SJCRH30 (cell line): ENCODE measurements at places on chromosomes 12 and 14. TPM values are rescaled to one million over a fixed set of nuclear protein-coding genes. Genes with fewer than 3 reads are reported as not detected.

DNA sequence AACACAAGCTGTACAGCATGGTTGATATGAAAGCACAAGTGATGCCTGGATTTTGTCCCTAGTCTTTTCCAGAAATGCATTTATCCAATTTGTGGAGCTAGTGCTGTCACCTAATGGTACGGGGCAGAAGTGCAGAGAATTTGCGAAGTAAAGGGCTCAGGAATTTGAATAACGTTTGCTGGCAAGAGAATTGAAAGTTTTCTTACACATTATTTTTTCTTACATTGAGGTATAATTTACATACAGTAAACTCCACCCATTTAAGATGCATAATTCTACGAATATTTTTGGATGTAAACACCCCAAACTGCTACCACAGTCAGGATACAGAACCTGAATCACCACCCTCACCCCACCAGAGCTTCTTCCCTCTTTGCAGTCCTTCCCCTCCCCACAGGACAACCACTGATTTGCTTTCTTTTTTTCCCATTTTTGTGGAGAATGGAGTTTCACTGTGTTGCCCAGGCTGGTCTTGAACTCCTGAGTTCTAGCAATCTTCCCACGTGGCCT lies 3.5 kb downstream of the AICDA start:
- H3K36me3 ChIP-seq, result no peaks in the 10 kb centered on the region
- no peak overlapping the region for H3K4me3 ChIP-seq
- H3K27me3 ChIP-seq, result no peaks in the 10 kb centered on the region
- peaks cover 16% of the 10 kb centered on the region for H3K4me1 ChIP-seq

CCDC38 gene
- total RNA-seq, result 0.04 and 0.10 TPM in 2 replicates

DNA sequence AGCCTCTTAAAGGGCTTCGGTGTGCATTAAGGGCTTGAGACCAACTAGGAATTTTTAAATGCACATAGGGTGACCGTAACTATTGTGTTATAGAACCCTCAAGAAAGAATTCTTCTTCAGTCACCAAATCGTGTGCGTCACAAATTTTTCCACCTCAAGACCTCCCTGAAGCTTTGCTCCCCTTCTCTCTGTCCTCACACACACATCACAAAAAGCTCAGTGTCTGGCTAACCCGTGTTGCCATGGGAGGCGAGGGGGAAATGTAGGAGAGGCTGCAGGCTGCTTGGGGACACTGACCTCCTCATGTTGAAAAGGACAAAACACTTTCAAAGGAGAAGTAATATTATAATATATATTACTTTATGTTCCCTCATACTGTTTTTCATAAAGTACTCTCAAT lies 10.6 kb downstream of the SSPN start:
- H3K27ac ChIP-seq, result no peak overlapping the region
- no peaks in the 10 kb centered on the region for H3K36me3 ChIP-seq
- H3K27me3 ChIP-seq, result no peaks in the 10 kb centered on the region
- H3K4me1 ChIP-seq, result no peaks in the 10 kb centered on the region
- H3K4me3 ChIP-seq, result no peak overlapping the region
- no peak for DNase-seq

DNA sequence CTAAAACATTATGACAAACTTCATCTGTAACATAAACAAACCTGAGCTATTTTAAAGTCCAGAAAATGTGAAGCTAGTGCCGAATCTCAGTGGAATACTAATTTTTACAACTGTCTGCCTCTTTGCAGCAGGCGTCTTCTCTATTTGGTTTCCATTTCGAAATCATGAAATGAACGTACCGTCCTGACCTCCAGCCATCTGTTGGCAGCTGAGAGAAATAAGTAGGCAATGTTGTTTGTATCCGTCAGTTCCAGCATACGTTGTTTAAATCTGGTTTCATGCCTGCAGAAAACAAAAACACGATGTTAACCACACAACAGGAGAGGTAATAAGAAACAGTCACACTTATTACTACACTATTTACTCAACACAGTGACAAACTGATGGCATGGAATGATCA lies 54.3 kb upstream of the KCNJ8 start:
- no peak overlapping the region for H3K27ac ChIP-seq
- no peaks in the 10 kb centered on the region for H3K27me3 ChIP-seq
- H3K36me3 ChIP-seq, result no peaks in the 10 kb centered on the region
- DNase-seq, result no peak
- no peaks in the 10 kb centered on the region for H3K4me1 ChIP-seq

DNA sequence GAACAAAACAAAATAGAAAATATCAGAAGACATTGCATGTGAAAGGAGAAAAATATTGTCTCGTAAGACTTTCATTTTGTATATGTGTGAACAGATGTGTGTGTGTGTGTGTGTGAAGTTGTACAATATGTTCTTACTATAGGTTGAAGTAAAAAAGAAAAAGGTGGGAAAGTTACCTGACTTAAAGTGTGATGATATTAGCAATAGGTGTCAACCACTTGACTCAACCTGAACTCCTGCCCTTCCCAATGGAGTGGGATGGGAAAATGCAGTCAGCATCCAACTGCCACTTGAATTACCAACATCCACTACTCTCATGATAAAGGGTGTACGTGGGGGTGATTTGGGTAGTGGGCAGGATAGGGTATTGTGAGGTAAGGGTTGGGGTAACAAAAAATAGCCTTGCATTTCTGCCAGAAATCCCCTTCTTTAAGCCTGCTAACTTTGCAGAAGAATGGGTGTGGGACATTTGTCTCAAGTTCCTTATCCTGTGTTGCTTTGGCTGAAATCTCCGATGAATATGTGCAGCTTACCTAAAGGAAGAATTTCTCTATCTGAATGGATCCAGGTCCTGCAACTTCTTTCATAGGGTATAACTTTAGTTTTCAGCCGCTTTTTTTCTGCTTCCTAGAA lies 181.6 kb downstream of the CHST11 start:
- H3K4me1 ChIP-seq, result no peaks in the 10 kb centered on the region
- no peaks in the 10 kb centered on the region for H3K36me3 ChIP-seq
- H3K27me3 ChIP-seq, result no peaks in the 10 kb centered on the region
- DNase-seq, result no peak
- no peak overlapping the region for H3K27ac ChIP-seq
- no peak overlapping the region for H3K4me3 ChIP-seq

- no peak overlapping the region for H3K4me3 ChIP-seq
- DNase-seq, result no peak
- H3K27me3 ChIP-seq, result no peaks in the 10 kb centered on the region
- no peaks in the 10 kb centered on the region for H3K36me3 ChIP-seq
- no peak overlapping the region for H3K27ac ChIP-seq
Observed at GRCh38 chr12:45243963-45244362, 28.1 kb downstream of the ANO6 start.

GRCh38 chr14:87046960-87047359 lies 946.0 kb downstream of the GALC start:
- no peak overlapping the region for H3K27ac ChIP-seq
- H3K27me3 ChIP-seq, result no peaks in the 10 kb centered on the region
- H3K4me1 ChIP-seq, result no peaks in the 10 kb centered on the region
- H3K36me3 ChIP-seq, result no peaks in the 10 kb centered on the region
- DNase-seq, result no peak

GRCh38 chr12:108021141-108021540 lies 107.9 kb upstream of the WSCD2 start:
- no peaks in the 10 kb centered on the region for H3K36me3 ChIP-seq
- no peaks in the 10 kb centered on the region for H3K4me1 ChIP-seq
- H3K27me3 ChIP-seq, result no peaks in the 10 kb centered on the region
- no peak for DNase-seq
- H3K4me3 ChIP-seq, result no peak overlapping the region
- H3K27ac ChIP-seq, result no peak overlapping the region

DNA sequence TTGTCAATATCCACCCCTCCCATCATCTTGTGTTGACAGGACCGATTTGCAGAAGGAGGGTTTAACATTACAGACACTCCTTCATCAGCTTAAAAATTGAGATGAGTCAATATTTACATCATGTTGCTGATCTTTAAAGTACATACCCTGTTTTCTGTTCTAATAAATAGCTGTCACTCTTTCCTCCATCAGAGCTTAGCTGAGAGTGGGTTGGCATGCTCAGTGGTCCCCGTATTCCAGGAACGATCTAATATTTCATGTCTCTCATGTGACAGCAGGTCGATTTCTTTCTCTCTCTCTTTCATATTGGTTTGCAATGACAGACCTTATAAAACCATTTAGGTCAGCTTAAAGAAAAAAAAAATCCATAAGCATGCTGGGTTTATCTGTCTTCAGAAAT lies 950.6 kb downstream of the GALC start:
- no peak overlapping the region for H3K4me3 ChIP-seq
- no peaks in the 10 kb centered on the region for H3K27me3 ChIP-seq
- DNase-seq, result no peak
- H3K27ac ChIP-seq, result no peak overlapping the region
- no peaks in the 10 kb centered on the region for H3K4me1 ChIP-seq

- no peaks in the 10 kb centered on the region for H3K27me3 ChIP-seq
- no peak overlapping the region for H3K4me3 ChIP-seq
- no peak overlapping the region for H3K27ac ChIP-seq
- no peaks in the 10 kb centered on the region for H3K4me1 ChIP-seq
- DNase-seq, result no peak
- H3K36me3 ChIP-seq, result no peaks in the 10 kb centered on the region
Observed at GRCh38 chr12:95411057-95411456, 62.9 kb upstream of the METAP2 start.

GRCh38 chr12:57319678-57320469 lies 68.9 kb upstream of the STAC3 start:
- no peak overlapping the region for H3K27ac ChIP-seq
- H3K4me3 ChIP-seq, result no peak overlapping the region
- no peak for DNase-seq
- H3K36me3 ChIP-seq, result no peaks in the 10 kb centered on the region

GRCh38 chr12:43763769-43764168 lies 5.0 kb downstream of the IRAK4 start:
- no peaks in the 10 kb centered on the region for H3K27me3 ChIP-seq
- H3K4me1 ChIP-seq, result no peaks in the 10 kb centered on the region; the same call in 1 of the 2 replicates
- no peak overlapping the region for H3K27ac ChIP-seq
- no peaks in the 10 kb centered on the region; the same call in 1 of the 2 replicates for H3K36me3 ChIP-seq
- no peak overlapping the region for H3K4me3 ChIP-seq
- no peak for DNase-seq

BDKRB2 gene
- 0.03 TPM in 1 of 2 replicates, not detected in the other for total RNA-seq

GPD1 gene
- 0.23 and 0.24 TPM in 2 replicates for total RNA-seq

DNA sequence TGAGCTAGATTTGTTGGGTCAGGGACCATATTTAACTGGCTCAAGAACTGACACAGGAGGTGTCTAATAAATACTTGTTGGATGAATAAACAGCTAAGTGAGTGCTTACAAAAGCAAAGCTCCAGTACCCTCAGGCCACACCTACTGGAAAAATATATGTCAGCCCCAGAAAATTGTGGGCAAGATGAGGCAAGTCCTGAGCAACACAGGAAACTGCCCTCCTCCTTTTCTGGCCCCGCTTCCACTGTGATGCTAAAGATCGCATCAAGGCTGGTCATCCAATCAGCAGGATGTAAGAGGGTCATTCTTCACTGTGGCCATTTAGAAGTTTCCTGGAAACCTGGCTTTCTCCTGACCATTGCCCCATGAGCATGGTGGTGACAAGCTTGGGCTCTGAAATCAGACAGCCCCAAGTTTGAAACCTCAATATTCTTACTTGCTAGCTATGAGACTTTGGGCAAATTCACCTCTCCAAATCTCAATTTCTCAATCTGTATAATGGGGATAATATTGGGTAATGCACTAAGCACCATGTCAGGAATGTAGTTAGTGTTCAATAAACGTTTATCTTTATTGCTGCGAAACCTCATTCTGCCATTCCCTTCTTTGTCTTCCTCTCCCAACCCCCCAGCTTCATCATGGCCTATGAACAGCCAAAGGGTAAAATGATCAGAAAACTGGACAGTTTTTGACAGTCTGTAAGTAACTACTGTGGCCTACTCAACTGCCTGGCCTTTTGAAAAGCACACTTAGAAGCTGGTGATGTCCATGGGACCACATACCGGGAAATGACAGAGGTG lies 139.3 kb upstream of the PZP start:
- H3K4me3 ChIP-seq, result no peak overlapping the region
- no peak for DNase-seq
- H3K27ac ChIP-seq, result no peak overlapping the region
- H3K36me3 ChIP-seq, result no peaks in the 10 kb centered on the region
